Neural cell (in vitro differentiated cells): ENCODE measurements at places on chromosomes 2 and 18. TPM values are rescaled to one million over a fixed set of nuclear protein-coding genes. Genes with fewer than 3 reads are reported as not detected.

Gene KATNAL2
- polyA plus RNA-seq, result 1.4 and 2.1 TPM in 2 replicates

Gene BMP10
- not detected in 2 replicates for polyA plus RNA-seq

Gene MOGAT1
- polyA plus RNA-seq, result not detected in 2 replicates

Gene RNF125
- 0.04 and 2.3 TPM in 2 replicates for polyA plus RNA-seq

Gene TDRD15
- not detected in 2 replicates for polyA plus RNA-seq

Gene MDH1B
- 11.7 and 17.8 TPM in 2 replicates for polyA plus RNA-seq

Gene BCL2
- polyA plus RNA-seq, result 2.9 and 3.4 TPM in 2 replicates

Gene IL36B
- not detected in 2 replicates for polyA plus RNA-seq

Gene AKAIN1
- polyA plus RNA-seq, result not detected in 2 replicates

Gene SLC9A4
- polyA plus RNA-seq, result 0.06 and 0.15 TPM in 2 replicates

Gene PID1
- polyA plus RNA-seq, result 10.8 and 11.0 TPM in 2 replicates

Gene POTEF
- polyA plus RNA-seq, result 1.0 and 2.3 TPM in 2 replicates

Gene ZSWIM2
- polyA plus RNA-seq, result 0.86 TPM in 1 of 2 replicates, not detected in the other

Gene TTC31
- 11.0 and 16.3 TPM in 2 replicates for polyA plus RNA-seq

Gene SULT6B1
- polyA plus RNA-seq, result not detected in 2 replicates

Gene CELF4
- polyA plus RNA-seq, result 191 and 206 TPM in 2 replicates

Gene DUSP19
- 5.6 and 7.7 TPM in 2 replicates for polyA plus RNA-seq

Gene EDAR
- polyA plus RNA-seq, result not detected in 2 replicates

Gene SERPINB3
- not detected in 2 replicates for polyA plus RNA-seq

Gene PLB1
- polyA plus RNA-seq, result 2.8 and 3.4 TPM in 2 replicates

Gene DSG3
- polyA plus RNA-seq, result not detected in 2 replicates

Gene REG1B
- not detected in 2 replicates for polyA plus RNA-seq

Gene TUBA4B
- not detected in 2 replicates for polyA plus RNA-seq

Gene CSRNP3
- 62.7 and 66.6 TPM in 2 replicates for polyA plus RNA-seq

Gene COL3A1
- 1.3 and 1.8 TPM in 2 replicates for polyA plus RNA-seq

Gene SP5
- 0.15 TPM in 1 of 2 replicates, not detected in the other for polyA plus RNA-seq

Gene ATP9B
- 11.6 and 15.4 TPM in 2 replicates for polyA plus RNA-seq

Gene COLEC11
- 1.7 and 4.0 TPM in 2 replicates for polyA plus RNA-seq

Gene ING5
- polyA plus RNA-seq, result 22.8 and 33.9 TPM in 2 replicates

Gene SERPINB10
- polyA plus RNA-seq, result not detected in 2 replicates

Gene AMER3
- 19.2 and 22.7 TPM in 2 replicates for polyA plus RNA-seq

Gene CNGA3
- polyA plus RNA-seq, result 0.64 and 1.1 TPM in 2 replicates

Gene TRIM43
- not detected in 2 replicates for polyA plus RNA-seq

Gene ONECUT2
- 3.9 and 4.3 TPM in 2 replicates for polyA plus RNA-seq
